ENCODE measurements at places on chromosomes 4 and X. TPM values are rescaled to one million over a fixed set of nuclear protein-coding genes. Genes with fewer than 3 reads are reported as not detected.

DNA sequence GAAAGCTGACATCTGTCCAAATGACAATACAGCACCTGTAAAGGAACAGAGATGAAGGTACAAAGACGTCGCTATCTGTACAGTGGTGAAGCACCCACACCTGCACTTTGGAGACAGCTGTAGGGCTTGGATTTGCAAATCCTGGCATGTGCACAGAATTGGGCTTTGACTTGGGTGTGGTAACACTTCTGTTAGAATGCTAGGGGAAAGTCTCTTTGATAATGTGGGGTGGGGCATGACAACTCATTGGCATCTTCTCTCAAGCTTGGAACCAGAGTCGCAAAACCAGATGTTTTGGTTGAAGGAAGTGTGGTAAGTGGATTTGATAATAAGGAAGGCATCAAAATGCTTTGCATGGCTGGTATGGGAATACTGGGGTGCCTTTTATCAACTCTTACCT lies 55.5 kb downstream of the VCX3B start:
- no peak for DNase-seq

DNA sequence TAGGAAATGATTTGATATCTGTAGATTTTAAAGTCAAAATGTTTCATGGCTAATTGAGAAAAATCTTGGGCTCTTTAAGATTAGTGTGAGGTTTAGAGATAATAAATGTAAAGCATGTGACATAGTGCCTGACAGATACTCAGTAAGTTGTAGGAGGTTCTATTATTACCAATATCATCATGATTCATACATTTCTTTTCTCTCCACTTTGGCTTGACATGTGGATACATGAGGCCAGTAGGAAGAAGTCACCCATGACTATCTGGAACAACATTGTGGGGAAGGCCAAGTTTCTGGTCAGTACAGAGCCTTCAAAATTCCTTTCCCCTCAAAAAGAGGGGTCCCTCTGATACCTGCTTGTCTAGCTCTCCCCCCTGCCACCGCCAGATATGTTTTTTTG lies 91.2 kb upstream of the SORBS2 start:
- DNase-seq, result no peak

HS3ST1 gene
- 0.05 TPM for polyA plus RNA-seq

DNA sequence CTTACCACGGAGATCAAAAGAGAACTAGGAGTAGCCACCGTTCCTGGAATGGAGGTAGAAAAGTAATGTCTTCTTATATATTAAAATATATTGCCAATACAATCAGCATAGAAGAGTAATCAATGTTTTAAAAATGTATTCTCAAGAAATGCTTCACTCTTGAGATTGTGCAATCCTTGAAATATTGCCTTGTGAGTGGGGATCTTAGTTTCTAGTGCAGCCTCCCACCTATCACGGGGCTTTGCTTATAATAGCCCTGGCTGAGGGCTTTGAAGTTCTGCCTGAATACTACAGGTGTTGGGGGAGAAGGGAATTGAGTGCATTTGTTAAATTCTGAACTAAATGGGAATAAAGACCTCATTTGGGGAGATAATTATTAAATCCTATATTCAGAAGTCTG lies 55.5 kb downstream of the VGLL1 start:
- no peak for DNase-seq

GRCh38 chr4:53532521-53532920 lies 58.8 kb downstream of the LNX1 start:
- DNase-seq, result no peak

UGT2B17 gene
- not detected for polyA plus RNA-seq

AMBN gene
- polyA plus RNA-seq, result not detected

PPA2 gene
- polyA plus RNA-seq, result 51.4 TPM

GRCh38 chrX:66142351-66142750 lies 21.7 kb upstream of the HEPH start:
- no peak for DNase-seq

CSAG2 gene
- polyA plus RNA-seq, result not detected

DNA sequence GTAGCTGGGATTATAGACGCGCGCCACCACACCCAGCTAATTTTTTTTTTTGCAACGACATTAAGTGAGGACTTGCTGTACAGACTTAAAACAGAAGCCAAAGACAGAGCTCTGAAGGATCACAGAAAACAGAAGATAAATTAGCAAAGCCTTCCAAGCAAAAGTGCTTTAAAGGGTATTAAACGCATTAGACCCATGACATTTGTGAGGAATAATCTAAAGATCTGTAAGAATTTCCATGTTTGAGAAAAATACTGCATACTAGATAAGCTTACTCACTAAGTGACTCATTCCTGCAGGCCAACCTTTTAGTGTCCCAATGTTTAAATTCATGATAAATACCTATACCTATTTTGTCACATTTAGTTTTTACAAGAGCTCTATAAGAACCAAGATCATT lies 27.4 kb downstream of the SMARCA1 start:
- no peak for DNase-seq

- DNase-seq, result no peak
Observed at GRCh38 chr4:117420948-117421347, 335.6 kb upstream of the TRAM1L1 start.

PRRG1 gene
- 13.1 TPM for polyA plus RNA-seq

DNA sequence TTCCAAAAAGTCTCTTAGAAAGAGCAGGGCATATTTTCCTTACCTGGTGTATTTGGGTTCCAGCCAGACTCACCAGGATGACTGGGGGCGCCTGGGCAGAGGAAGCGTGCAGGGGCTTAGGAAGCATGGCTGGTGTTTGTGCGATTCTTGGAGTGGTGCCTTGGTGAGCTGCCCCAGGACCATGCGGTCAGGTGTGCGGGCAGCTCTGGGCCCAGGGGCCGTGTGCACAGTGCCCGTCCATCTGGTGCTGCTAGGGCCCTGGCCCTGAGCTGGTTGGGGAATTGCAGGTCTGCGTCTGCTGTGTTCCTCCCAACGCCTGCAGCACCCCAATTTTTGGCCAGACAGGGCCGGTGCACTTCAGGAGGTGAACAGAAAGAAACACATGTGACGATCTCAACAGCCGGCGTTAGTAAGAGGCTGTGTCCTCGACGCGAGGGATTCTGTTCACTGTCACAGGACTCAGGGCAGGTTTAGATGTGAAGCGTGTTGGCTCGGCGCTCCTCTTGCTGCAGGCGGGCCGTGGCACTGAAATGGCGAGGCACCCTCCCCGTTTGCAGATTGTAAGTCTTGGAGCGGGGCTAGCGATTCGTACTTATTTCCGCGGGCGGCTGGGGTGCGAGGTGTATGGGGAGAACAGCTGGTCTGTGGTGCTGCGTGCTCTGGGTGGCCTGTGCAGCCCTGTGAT lies 15.2 kb downstream of the RGS12 start:
- DNase-seq, result no peak

GRCh38 chr4:183876268-183876934 lies 28.7 kb upstream of the STOX2 start:
- DNase-seq, result no peak

PDZD4 gene
- 2.4 TPM for polyA plus RNA-seq

GRCh38 chr4:113335746-113336145 lies 286.3 kb downstream of the ANK2 start:
- DNase-seq, result no peak

DNA sequence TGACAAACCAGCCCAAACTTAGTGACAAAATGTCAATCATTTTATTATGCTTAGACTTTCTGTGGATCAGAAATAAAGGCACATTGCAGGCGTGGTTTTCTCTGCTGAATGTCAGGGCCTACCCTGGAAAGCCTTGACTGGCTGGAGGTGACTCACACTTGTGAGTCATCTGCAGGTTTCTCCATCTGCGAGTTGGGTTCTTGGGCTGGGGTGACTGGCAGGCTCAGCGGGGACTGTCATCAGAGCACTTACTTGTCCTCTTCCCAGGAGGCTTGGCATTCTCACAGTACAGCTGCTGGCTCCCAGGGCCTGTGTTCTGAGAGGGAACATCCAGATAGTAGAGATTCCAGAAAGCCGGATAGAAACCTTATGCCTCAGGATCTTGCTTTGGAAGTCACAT lies 153.8 kb upstream of the AGA start:
- no peak for DNase-seq

SMIM31 gene
- polyA plus RNA-seq, result 0.04 TPM

PPM1K gene
- polyA plus RNA-seq, result 19.8 TPM

DNA sequence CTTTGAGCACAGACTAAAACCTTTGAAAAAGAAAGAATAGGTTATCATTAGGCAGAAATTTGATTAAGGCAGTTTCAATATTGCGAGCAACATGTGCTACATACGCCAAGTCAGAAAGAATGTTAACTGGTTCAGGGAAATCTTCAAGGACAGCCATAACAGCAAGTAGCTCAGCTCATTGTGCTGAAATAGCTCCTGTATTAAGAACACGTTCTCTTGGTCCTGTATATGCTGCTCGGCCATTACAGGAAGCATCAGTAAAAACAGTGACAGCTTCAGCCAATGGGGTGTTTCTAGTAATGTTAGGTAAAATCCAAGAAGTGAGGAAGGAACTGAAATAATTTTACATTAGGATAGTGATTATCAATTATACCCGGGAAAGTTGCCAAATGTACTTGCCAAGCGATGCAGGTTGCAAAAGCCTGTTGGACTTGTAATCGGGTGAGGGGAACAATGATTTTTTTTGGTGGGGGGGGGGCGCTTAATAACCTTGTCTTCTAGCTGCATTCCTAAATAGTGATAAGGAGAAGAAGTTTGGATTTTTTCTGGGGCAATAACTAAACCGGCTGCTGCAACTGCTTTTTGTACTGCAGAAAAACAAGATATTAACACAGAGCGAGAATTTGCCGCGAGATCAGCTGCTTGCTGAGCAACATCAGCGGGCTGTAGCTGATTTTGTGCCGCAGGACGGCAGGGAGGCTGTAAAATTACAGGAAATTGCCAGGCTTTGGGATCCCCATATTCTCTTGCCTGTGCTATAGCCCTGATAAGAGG lies 49.4 kb upstream of the RASSF6 start:
- DNase-seq, result no peak

CHRDL1 gene
- 9.2 TPM for polyA plus RNA-seq

GRCh38 chr4:25437926-25438325 lies 60.9 kb downstream of the ANAPC4 start:
- no peak for DNase-seq

COX7B2 gene
- not detected for polyA plus RNA-seq

EXOC1L gene
- polyA plus RNA-seq, result not detected

- DNase-seq, result no peak
Observed at GRCh38 chrX:150201841-150202240, 161.3 kb upstream of the MAMLD1 start.

GRCh38 chr4:8140915-8141314 lies 17.7 kb downstream of the ABLIM2 start:
- DNase-seq, result no peak

GRCh38 chrX:150047818-150048217 lies 109.5 kb upstream of the EOLA2 start:
- DNase-seq, result no peak

GRCh38 chrX:10634392-10635161 lies 14.2 kb upstream of the MID1 start:
- no peak for DNase-seq

LRCH2 gene
- 3.7 TPM for polyA plus RNA-seq

BMP3 gene
- 0.48 TPM for polyA plus RNA-seq

Measured in forelimb muscle (tissue), 1 donor.